Myocyte (in vitro differentiated cells): ENCODE measurements at places on chromosomes 2 and 18. TPM values are rescaled to one million over a fixed set of nuclear protein-coding genes. Genes with fewer than 3 reads are reported as not detected.

EMILIN1 gene
- total RNA-seq: 4.3 and 6.8 TPM in 2 replicates

SPDYA gene
- total RNA-seq: 1.3 TPM in 1 of 2 replicates, not detected in the other

PROKR1 gene
- not detected in 2 replicates for total RNA-seq

ST8SIA5 gene
- 3.0 and 3.6 TPM in 2 replicates for total RNA-seq

BOLL gene
- total RNA-seq: 0.16 and 2.4 TPM in 2 replicates

UXS1 gene
- 51.0 and 51.1 TPM in 2 replicates for total RNA-seq

SIX3 gene
- total RNA-seq: not detected in 2 replicates

DNA sequence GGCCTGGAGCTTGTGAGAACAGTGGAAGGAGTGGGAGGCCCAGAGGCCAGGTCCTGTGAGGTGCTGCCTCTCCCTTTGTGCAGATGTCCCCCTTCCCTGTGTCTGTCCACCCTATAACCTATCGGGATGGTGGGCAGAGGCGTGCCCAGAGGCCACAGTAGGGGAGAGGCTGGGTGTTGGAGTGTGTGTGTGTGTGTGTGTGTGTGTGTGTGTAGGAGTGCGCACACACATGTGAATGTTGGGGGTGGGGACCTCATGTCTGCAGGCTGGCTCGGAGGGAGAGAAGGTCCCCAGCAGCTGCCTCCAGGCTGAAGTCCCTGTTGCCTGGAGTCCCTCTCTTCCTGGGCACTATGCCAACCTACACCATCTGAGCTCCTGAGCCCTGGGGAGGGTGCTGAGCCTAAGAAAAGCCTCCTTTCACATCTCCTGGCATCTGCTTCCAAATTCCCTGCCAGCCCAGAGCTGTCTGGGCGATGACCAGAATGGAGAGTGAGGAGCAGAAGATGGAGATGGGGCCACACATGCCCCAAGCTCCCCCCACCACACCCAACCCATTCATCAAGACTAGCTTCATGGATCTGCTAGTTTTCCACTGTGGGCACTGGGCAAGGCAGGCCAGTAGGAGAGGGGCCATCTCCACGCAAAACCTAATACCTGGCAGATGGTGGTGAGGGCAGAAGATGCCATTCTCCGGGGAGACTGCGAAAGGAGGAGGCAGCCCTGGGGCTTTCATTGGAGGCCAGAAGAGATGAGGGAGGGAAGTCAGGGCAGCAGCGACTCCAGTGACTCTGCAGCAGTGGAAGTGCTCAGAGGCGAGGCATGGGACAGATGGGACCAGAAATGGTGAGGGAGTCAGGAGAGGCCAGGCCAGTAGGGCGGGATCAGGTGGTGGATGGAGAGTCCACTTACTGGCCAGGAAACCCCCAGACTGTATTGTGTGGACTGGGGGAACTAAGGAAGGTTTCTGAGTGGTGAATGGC, 20.3 kb downstream of the KCNK3 start:
- DNase-seq: peak; percentile 92

- DNase-seq: no peak
Measured at GRCh38 chr2:218357236-218358177, 850 bp downstream of the CATIP start.

GRCh38 chr2:236861944-236862343, 223.7 kb upstream of the COPS8 start:
- DNase-seq: no peak

DNA sequence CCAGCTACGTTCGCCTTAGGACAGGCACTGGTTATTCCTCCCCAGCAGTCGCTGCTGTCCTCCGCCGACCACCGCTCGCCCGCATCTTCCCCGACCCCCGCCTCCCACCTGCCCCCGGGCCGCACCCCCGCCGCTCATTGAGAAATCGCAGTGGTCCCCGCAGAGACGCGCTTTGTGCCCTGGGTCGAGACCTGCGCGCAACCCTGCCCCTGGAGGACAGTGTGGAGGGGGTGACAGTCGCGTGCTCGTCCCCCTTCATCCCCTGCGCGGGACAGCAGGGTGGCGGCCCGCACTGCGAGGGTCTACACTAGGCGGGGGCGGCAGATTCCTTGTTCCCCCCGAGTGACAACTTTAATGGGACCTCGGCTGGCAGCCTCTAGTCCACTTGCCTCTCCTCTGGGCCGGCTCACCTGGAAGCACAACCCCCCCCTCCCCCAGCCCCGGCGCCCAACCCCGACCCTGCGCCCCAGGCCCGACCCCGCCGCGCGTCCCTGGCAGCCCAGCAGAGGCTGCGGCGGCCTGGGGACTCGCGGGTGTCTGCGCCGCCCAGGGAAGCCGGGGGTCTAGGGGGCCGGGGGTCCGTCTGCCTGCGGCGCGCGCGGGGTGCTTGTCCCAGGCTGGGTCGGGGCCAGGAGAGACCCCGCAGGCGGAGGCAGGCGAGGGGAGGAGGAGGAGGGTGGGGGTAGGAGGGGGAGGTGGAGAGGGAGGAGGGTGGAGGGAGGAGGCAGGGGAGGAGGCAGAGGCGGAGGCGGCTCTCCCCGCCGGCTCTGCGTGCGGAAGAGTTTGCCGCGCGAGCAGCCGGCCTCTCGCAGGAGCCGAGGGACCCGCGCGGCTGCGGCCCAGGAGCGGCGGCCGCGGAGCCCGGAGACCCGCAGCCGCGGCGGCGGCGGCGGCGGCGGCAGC, at the start of gene NPAS2:
NPAS2 (plus strand) TSS at position 770 of the 903 bp plus-strand sequence. CDS start 84,616 bp downstream, outside the sequence.
- peak; percentile 49 for DNase-seq

GRCh38 chr18:54119524-54120019, 104.9 kb downstream of the MBD2 start:
- peak; percentile 71 for DNase-seq

GRCh38 chr2:22086726-22087125, 963.0 kb downstream of the TDRD15 start:
- no peak for DNase-seq

GRCh38 chr18:3015204-3015592, 2.3 kb upstream of the LPIN2 start:
- DNase-seq: no peak

GRCh38 chr2:38682008-38682575, 16.2 kb downstream of the GALM start:
- DNase-seq: no peak

DNA sequence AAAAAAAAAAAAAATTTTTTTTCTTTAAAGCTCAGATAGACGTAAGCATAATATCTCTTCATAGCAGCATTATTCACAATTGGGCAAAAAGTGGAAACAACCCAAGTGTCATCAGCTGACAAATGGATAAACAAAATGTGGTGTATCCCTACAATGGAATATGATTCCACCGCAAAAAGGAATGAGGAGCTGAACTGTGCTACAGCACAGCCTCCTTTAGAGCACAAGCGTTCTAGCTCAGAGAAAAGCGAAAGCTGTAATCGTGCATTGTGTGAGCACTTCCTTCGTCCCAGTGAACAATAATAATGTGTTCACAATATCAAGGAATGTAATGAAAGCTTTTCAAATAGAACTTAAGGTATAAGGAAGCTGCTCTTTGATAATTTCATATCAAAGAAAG, 11.7 kb upstream of the CHMP1B start:
- DNase-seq: no peak

- DNase-seq: no peak
Measured at GRCh38 chr2:216369821-216370220, 2.5 kb downstream of the MARCHF4 start.

- DNase-seq: no peak
Measured at GRCh38 chr18:70659036-70659925, 370.4 kb downstream of the SOCS6 start.

GRCh38 chr2:179596018-179596417, 265.4 kb downstream of the ZNF385B start:
- DNase-seq: peak; percentile 7

GRCh38 chr2:143950704-143951103, 569.2 kb downstream of the ZEB2 start:
- no peak for DNase-seq

DNA sequence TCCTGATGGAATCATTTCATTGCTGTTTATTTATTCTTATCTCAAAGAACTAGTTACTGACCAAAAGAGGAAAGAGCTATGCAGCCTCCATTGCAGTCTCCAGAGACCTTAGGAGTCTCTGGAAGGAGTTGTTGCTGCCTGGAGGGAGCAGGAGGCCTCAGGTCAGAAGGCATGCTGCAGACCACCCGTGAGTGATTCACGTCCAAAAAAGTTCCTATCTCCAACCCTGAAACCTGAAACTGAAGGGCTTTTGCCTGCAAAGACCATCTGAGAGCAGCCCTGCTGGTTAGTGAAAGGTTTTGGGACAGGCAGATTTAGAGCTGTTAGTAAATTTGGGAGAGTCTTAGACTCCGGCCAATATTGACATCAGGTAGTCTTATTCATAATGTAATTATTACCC, 29.1 kb downstream of the SLC25A52 start:
- DNase-seq: no peak

- no peak for DNase-seq
Measured at GRCh38 chr2:25184254-25184653, 15.9 kb upstream of the POMC start.

DNA sequence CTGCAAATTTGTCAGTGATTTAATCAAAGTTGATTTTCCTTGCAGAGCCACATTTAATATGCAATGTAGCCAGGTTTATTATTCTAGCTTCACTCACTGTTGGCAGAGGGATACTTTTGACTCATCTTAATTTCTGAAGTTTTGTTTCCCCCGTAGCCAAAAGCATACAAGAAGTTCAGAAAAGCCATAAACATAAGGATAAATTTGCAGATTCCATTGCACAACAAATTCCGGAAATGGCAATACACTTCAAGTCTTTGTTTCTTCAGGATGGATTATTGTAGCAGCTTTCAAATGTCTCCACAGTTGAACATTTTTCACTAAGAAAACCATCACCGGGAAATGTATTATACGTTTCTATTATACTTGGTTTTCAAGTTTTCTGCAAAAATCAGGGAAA, 88.0 kb upstream of the ZCCHC2 start:
- no peak for DNase-seq

- DNase-seq: peak; percentile 58
Measured at GRCh38 chr18:28175150-28175929, 1.6 kb downstream of the CDH2 start.

- DNase-seq: no peak
Measured at GRCh38 chr18:33594799-33595198, 16.8 kb downstream of the ASXL3 start.

GRCh38 chr2:137969418-137969765, 5.1 kb downstream of the HNMT start:
- peak; percentile 83 for DNase-seq

DNA sequence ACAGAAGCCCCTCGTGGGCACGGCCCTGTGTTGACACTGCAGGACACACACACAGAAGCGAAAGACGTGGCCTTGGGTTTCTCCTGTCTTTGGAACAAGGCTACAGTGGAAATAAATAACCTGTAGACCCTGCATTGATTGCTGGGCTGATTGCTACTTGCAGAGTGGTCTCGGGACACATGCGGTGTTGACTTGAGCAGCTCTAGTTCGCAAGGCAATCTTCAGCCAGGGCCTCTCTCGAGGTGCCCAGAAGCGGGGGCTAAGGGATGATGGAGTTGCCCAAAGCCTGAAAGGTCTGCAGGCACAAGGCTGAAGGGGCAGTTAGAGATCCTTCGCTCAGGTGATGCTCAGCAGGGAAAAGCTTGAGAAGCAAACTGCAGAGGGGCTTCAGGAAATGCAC, 180.3 kb downstream of the SEPTIN10 start:
- no peak for DNase-seq

GRCh38 chr18:31185186-31185950, 22.7 kb upstream of the DSC1 start:
- no peak for DNase-seq

GRCh38 chr18:26865557-26865956, at the start of gene AQP4:
Gene AQP4 (minus strand): TSS chr18:26865707. CDS start chr18:26865689, 18 bp downstream.
- DNase-seq: no peak

- no peak for DNase-seq
Measured at GRCh38 chr2:191291471-191291870, 46.3 kb downstream of the MYO1B start.
